EH (cell line): ENCODE measurements at places on chromosomes 2 and 18.

- DNase-seq = peak; percentile 73
These were observed 45.9 kb upstream of the FAM117B start for GRCh38 chr2:202588647-202589581.

DNA sequence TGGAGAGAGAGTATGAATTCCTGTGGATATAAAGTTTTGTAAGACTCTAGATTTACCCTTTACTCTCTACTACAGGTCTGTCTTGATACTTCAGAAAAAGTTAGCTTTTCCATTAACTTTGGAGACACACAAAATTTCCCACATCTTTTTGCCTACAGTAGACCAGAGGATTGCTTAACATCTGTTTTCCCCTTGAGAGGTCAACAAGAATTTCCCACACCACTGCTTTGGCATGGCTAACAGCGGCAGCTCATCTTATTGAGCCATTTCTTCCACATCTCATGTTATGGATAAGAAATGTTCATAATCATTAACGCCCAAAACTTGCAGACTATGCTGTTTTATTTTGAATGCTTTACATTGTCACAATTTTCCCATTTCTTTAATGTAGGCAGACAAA lies 273.6 kb upstream of the RGPD4 start:
- no peak for DNase-seq

DNA sequence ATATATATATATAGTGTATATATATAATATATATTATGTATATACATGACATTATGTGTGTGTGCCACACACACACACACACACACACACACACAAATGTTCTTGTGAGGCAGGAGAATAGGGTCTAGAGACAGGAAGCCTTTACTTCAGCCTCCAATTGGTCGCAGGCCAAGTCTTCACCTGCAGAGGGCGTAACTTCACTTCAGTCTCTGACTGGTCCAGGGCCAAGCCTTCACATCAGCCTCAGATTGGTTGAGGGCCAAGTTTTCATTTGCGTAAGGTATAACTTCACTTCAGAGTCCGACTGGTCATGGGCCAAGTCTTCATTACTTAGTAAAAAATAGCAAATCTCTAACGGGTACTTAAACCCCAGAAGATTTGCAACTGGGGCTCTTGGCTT lies 13.2 kb upstream of the SS18 start:
- DNase-seq = no peak

DNA sequence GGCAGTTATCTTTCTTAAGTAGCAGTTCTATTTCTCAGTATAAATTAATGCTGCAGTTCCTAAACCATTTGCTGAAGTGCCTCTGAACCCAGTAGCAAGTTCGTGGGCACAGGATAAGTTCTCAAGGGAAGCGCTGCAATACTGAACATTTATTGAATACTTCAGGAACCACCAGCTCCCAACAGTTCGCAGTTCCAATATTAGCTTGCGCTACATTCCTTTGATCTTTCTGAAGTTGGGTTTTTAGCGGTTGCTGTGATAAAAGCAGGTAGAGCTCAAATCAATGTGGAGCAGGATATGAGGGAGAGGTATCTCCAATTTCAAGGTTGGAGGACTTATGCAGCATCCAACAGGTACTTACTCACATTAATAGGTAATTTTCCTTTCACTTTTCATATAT lies 33.7 kb downstream of the PDCL3 start:
- no peak for DNase-seq

GRCh38 chr2:195333869-195334268 lies 323.2 kb upstream of the SLC39A10 start:
- no peak for DNase-seq

GRCh38 chr18:25678221-25678620 lies 326.3 kb upstream of the ZNF521 start:
- DNase-seq = no peak
